Daoy (cell line): ENCODE measurements at places on chromosomes 7 and 10.
A peak's percentile ranks its signal among the peaks of the same experiment; 100 is the strongest.

DNA sequence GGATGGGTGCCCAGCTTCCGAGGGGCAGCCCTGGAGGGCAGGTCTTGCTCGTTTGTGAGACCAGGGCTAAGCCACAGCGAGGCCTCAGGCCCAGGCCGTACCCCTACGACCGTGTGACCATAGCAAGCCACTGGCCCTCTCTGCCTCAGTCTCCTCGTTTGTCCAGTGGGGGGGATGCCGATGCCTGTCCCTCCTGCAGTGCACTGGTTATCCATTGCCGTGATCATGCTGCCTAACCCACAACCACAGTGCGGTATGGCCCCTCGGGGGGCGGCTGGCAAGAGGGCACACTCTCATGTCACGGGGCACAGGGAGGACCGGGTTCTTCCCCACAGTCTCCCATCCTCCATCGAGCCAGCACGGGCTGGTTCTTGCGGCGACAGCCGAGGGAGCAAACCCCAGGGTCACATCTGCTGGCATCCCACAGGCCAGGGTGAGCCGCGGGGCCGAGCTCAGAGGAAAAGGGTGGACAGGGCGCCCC is 80.5 kb downstream of the ELFN1 start:
- no peak for DNase-seq

GRCh38 chr10:34305189-34305588 is 509.9 kb downstream of the PARD3 start:
- peak; percentile 4 for DNase-seq

- DNase-seq, result peak; percentile 13
Measured at GRCh38 chr7:80151274-80151665, 16.6 kb downstream of the GNAI1 start.

GRCh38 chr10:11154849-11155498 is 137.3 kb downstream of the CELF2 start:
- no peak for DNase-seq

- no peak for DNase-seq
Measured at GRCh38 chr7:129859183-129859582, 93.6 kb downstream of the UBE2H start.

- no peak for DNase-seq
Measured at GRCh38 chr10:101920546-101920945, 76.9 kb upstream of the KCNIP2 start.

- DNase-seq, result no peak
Measured at GRCh38 chr7:107075863-107076574, 31.5 kb downstream of the PRKAR2B start.
